ENCODE measurements at places on chromosomes 3 and 15.

GRCh38 chr3:184568924-184569829 lies 7.6 kb downstream of the EPHB3 start:
- DNase-seq = peak; percentile 36

DNA sequence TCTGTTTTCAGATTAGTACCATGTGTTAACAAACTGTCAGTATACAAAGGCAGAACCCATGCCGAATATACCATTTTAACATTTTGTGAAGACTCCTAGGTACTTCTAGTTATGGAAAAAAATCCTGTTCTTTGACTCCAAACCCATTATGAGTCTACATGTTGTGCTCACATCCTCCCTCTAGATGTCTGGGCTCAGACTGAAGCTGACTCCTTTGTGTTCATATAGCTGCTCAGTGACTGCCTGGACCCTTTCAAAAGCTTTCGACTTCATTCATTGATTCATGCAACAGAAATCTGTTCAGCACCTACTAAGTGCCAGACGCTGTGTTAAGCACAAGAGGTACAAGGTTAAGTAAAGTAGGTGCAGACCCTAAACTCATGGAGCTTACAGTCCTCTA lies 60.5 kb downstream of the MEGF11 start:
- DNase-seq = no peak

GRCh38 chr15:29438703-29439055 lies 169.1 kb upstream of the NSMCE3 start:
- DNase-seq = no peak

DNA sequence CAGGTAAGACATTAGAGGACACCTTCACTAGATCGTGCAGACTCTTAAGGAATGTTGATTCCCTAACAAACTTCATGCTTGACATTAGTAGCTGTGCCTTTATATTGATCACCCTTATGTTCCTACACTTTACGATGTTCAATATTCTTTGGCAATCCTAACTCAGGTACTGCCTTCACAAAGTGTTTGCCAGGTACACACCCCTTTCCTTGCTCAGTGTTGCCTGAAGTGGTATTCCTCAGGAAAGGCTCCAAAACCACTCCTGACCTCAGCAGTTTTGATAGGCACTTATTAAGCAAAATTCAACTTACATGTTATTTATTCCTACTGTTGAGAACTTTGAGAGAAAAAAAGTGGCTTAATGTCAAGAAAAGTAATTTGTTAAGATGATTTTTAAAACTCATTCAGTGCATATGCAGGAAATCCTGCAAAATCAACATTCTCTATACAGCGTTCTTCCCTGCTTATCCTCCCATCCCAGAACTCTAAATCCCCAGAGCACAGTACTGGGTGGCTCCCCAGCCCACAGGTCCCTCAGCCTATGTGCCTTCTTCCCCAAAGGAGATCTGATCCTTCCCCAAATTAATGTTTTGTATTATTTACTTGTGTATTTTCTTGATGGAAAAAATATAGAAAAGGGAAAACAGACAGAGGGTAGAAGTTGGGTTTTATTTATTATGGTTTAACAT lies 260.7 kb downstream of the MECOM start:
- no peak for DNase-seq

DNA sequence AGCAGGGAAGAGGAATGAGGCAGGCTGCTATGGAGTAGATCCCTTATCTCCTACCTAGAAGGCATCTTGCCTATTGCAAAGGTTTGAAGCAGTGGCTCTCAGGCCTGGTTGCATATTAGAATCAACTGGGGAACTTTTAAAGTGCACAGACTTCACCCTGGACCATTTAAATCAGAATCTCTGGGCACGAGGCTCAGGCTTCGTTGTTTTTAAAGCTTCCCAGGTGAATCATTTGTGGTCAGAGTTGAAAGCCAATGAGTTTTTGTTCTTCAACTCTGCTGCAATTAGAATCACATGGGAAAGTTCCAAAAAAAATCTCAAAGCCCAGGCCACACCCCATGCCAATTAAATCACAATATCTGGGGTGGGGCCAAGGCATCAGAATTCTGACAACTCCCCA lies 773.1 kb downstream of the AGBL1 start:
- DNase-seq = no peak

DNA sequence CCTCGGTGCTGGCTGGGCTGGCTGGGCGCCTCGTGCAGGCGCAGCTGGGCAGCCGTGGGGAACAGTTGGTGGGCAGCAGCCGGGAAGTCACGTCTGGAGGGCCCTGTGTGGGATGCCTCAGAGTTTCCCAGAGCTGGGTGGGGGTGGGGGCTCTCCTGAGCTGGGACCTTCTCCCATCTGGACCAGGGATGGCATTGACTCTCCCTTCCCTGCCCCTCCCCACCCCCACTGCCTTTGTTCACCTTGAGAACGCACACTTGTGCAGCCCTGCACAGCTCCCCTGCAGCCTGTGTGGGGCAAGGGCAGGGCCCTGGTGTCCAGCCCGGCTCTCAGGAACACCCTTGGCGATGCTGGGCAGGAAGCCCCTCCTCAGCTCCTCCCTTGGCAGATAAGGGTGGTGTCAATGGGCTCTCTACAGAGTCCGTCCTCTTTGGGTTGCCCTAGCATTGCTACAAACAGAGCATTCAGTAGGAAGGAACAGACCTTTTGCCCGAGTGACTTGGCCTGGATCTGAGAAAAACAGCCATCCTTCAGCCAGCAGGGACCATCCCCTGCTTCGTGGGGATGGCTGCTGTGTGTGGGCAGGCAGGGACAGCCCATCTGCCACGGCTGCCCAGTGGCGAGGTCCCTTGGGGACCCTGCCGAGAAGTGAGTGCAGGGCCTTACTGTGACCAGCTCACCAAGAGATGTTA lies 25.5 kb upstream of the KLF13 start:
- no peak for DNase-seq

DNA sequence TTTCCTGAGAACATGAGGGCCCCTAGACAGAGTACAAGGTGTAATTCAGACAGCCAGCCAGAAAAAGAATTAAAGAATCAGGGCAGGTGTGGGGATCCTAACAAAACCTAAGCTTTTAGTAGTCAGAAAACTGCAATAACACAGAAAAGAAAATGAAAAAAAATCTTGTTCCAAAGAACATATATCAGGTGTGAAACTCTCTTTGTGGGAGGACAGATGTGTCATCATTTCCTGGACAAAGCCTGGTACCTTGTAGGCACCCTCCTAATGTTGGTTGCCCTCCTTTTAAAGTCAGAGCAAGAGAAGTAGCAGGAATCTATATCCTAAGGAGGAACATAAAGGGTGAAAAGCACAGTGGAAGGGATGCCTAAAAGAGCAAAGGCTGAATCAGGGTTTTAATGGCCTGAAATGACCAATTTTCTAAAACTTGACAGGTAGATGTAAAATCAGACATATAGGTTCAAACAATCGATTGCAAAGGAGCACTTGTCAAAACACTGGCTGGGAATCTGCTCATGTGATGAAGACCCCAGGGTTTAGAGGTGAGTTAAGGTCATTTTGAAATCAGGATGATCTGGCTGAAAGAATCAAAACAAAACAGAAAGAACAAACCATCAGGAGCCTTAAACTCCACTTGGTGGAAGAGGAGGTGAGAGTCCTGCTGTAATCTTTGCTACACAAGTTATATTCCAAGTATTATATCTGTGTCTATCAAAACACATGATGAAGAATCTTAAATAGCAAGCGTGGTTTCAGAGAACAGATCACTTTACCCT lies 54.9 kb downstream of the TGFBR2 start:
- DNase-seq = no peak

GRCh38 chr3:2392981-2393380 lies 294.3 kb downstream of the CNTN4 start:
- DNase-seq = no peak

- no peak for DNase-seq
Observed at GRCh38 chr3:129577366-129577765, 29.1 kb downstream of the PLXND1 start.

DNA sequence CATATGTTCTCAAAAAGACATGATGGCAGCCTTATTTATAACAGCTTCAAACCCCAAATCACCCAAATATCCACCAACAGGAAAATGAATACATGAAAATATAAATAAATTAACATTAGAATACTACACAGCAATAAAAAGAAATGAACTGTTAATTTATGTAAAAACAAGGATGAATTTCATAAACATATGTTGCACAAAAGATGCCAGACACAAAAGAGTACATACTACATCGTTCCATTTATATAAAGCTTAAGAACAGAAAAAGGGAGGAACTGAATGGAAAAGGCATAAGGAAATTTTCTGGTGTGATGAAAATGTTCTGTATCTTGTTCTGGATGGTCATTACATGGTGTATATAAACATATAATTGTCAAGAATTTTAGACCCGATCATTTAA lies 69.9 kb upstream of the TUSC7 start:
- DNase-seq = no peak
